ENCODE measurements at places on chromosomes 1 and 21.

- DNase-seq = no peak
These were observed 63.7 kb downstream of the LEPR start for GRCh38 chr1:65483993-65484754.

DNA sequence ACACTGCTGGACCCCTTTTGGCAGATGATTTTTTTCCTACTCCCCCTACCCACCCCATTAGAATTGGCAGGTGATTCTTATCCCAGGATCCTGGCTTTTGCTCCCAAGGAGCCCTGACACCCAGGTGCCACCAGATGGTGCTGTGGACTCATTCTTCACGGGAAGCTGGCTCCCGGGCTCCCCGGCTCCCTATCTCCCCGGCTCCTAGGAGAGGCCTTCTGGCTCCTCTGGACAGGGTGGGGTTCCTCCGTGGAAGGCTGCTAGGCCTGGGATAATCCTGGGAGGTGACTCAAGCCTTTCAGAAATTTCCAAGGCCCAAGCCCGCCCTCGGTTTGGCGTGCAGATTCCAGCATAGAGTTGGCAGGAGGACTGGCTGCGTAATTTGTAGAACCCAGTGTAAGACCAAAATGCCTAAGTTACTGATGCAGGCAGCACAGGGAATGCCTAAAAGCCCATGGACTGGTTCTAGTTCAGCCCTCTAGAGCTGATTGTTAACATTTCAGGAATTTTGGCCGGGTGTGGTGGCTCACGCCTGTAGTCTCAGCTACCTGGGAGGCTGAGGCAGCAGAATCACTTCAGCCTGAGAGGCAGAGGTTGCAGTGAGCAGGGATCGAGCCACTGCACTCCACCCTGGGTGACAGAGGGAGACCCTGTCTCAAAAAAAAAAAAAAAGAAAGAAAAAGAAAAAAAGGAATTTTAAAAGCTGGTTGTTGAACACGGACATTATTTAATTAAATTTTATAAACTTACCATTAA lies 6.8 kb upstream of the BSDC1 start:
- DNase-seq = peak; percentile 73

GRCh38 chr1:165759095-165759494 lies 9.6 kb downstream of the TMCO1 start:
- no peak for DNase-seq

- DNase-seq = no peak
These were observed 39.3 kb upstream of the EYA3 start for GRCh38 chr1:28127617-28128257.

- DNase-seq = no peak
These were observed 3.0 kb upstream of the TMEM54 start for GRCh38 chr1:32903991-32904785.
